ENCODE measurements at places on chromosomes 7 and 10. TPM values are rescaled to one million over a fixed set of nuclear protein-coding genes. Genes with fewer than 3 reads are reported as not detected.

PCLO gene
- total RNA-seq, result not detected

- no peak for DNase-seq
Observed at GRCh38 chr7:154569916-154570315, 433.0 kb downstream of the PAXIP1 start.

KNDC1 gene
- not detected for total RNA-seq

OR13A1 gene
- not detected for total RNA-seq

DNA sequence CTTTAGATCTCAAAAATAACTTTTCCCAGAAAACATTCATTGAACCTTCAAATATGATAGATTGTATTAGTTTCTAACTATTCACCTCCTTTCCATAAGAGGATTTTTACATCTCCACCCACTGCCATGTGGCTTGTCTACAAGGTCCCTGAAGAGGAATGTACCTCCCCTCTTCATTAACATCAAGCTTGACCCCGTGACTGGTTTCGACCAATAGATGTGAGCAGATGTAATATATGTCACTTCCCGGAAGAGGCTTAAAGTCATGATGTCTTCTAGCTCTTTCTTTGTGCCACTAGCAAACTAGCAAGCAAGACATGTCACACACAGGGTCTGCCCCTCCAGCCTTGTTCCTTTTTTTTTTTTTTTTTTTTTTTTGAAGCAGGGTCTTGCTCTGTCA lies 6.9 kb downstream of the BAZ1B start:
- no peak for DNase-seq

IDI2 gene
- not detected for total RNA-seq

GRCh38 chr10:16599662-16600061 lies 78.0 kb upstream of the C1QL3 start:
- no peak for DNase-seq

- DNase-seq, result no peak
Observed at GRCh38 chr10:271722-272121, 136.5 kb downstream of the ZMYND11 start.

DNA sequence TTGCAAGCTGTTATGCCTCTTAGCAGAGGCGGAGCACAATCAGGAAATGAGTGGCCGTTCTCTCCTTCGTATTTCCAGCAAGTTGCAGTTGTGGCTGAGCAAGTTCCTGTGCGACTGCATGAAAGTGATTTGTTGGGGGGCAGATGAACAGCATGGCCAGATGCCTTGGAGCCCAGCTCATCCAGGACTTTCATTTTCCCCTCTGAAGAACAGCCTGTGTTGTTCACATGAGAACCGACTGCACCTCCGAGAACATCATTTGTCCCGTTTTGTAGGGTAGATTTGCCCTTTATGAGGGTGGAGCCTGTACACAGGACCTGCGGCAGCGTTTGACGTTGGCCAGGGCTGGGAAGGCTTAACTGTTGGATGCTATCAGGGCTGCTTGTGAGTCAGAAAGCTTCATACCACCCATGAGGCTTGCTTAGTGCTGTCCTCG lies 4.4 kb downstream of the BAG3 start:
- peak; percentile 45 for DNase-seq

HELLS gene
- 92.7 TPM for total RNA-seq

DNA sequence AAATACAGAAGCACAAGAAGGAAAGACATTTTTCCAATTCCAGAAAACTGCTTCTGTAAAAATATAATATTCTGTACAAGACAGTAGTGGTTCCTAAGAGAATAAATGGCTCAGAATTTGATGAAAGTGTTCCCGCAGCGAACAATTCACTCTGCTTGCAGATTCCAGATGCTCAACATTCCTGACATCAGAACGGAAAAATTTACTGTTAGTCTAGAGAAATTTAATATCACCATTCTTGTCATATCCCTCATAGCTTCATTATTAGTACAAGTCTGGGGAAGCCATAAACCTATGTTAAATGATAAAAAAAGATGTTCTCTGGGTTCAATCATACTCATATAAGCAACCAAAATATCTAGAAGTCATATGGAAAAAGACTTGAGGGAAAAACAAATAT lies 83.6 kb downstream of the MPP7 start:
- DNase-seq, result no peak

WASL gene
- total RNA-seq, result 5.4 TPM

GRCh38 chr7:18667466-18667865 lies 171.9 kb downstream of the HDAC9 start:
- DNase-seq, result no peak

SH2D4B gene
- 0.20 TPM for total RNA-seq

GRCh38 chr7:154505362-154505761 lies 453.2 kb downstream of the DPP6 start:
- no peak for DNase-seq

GRCh38 chr10:7960108-7960507 lies 94.4 kb upstream of the GATA3 start:
- no peak for DNase-seq

DNA sequence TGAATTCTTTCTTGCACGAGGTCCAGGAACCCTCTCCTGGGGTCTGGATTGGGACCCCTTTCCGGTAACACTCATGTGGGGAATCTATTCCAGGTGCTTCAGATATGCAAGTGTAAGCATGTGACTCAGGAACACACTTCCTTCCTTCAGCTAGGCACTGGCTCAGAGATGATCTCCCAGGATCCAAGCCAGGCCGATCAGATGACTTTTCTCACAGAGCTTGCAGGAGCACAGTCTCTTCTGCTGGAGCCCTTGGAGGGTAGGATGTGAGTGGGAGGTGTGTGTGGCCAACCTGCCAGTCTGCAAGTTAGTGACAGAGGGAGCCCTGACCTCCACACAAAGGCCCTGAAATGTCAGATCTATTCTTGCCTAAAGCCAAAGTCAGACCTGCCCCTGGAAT lies 108.3 kb downstream of the CPXM2 start:
- DNase-seq, result no peak

SRRT gene
- total RNA-seq, result 436 TPM

DNA sequence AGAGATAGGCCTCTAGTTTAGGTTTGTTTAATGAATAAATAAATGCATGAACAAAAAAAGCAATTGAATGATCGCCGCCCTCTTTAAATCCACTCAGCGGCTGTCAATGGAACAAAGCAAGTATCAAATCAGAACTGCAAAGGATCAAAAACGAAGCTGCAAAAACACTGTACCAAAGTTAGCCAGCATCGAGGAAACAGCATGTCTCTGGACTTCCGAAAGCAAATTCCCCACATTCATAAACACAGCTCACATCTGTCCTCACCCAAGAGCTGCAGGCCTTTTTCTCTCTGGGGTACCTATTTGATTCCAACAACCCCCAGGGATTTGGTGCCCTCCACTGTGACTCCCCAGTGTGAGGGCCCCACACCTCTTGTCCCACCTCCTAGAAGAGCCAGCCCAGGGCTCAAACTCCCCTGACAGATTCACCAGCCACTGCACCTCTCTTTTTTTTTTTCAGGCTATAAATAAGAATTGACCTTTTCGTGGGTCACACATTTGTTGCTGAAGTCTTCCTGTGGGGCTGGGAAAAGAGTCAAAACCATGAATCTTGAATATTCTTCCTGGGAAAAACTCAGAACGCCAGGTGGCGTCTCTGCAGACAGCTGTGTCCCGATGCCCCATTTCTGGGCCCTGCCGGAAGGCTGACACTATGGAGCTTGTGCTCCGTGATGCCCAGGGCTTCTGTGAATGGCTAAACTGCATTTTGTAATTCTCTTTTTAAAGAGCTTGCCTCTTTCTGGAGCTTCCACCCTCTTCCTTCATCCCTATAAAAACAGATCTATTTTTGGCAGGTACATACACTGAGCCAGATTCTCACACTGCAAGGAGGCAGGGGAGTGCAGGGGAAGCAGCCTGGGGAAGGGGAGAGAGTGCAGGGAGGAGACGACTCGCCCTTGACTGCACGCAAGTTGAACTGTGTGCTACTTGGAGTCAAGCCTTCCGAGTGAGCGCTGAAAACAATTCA lies 51.7 kb downstream of the HSPA12A start:
- no peak for DNase-seq

FAM237B gene
- total RNA-seq, result not detected

DNA sequence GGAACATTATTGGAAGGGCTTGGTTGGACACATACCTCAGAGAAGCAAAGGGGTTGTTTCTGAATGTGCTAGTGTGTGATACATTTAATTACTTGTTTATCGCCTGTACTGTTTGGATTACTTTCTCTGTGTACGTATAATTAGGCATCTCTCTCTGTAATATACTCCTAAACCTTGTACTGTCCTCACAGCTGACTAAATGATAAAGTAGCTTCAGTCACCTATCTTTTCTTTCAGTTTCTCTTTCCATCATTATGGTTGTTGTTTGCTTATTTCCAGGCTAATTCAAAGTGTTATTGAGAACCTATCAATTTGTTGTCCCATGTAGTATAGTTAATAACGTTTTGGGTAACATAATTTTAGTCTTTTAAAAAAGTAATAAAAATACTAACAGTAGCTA lies 34.0 kb downstream of the MXI1 start:
- DNase-seq, result no peak

DNA sequence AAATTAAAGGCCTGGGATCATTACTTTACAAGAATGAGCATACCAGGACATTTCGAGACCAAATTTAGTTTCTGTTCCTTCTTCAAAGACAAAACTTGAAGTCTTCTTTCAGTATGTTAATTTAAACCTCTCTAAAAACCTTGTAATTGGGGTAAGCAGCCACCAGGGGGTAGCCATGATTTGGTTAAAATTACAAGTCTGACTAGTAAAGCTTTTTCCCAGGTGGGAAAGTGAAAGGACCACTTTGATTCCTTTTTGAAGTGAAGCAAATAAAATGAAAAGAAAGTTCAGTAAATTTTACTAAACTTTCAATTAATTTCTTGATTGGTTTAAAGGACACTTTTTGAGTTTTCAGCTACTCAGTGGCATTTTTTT lies 294.3 kb downstream of the BBS9 start:
- no peak for DNase-seq

ZNF775 gene
- total RNA-seq, result 4.5 TPM

GRCh38 chr7:135204876-135205275 lies 6.5 kb downstream of the WDR91 start:
- DNase-seq, result no peak

DNA sequence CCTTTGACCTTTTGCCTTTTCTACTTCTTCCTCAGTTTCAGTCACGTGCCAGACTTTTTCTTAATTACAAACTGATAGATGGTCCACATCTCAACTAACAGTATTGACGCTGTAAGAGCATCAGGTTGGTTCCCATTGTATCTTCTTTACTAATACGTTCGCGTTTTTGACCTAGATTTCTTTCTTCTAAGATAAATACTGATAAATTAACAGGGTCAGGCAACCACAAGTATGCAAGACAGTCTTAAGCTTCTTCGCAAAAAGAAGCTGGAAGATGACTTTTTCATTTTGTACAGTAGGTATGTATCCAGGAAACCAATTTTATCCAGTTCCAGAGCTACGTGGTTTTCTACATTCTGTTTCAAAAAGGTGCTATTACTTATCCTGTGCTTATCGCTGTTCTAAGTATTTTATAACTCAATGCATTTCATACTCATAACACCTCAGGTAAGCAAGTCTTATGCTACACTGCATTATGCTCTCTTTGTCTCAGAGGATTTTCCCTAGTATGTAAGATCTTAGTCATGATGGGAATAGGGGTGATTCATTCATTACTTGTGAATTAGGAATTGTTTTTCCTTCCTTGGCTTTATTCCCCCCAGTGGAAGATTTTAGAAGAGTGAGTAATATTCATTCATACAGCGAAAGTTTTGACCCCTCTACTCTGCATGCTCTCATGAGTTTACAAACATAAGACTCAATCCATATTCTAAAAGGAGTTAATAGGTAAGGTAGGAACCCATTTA lies 955 bp downstream of the DUS4L start:
- no peak for DNase-seq

DNA sequence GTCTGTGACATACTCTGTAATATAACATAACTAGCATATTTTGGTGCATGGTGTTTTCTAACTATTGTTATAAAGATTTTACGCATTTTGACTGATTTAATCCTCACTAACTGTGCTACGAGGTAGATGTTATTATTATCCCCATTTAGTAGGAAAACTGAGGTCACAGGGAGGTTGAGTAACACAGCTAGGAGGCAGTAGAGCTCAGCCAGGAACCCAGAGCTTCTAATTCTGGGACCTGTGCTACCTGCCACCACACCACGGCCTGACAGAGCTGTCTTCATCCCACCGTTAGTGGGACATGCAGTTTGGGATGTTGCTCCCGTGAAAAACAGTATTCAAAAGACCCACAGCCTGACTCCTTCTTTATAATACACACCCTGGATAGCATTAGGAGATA lies 962.5 kb downstream of the CNTNAP2 start:
- DNase-seq, result no peak

- no peak for DNase-seq
Observed at GRCh38 chr7:41925946-41926345, 223.1 kb upstream of the INHBA start.

GRCh38 chr10:73131913-73132686 lies 21.8 kb downstream of the NUDT13 start:
- no peak for DNase-seq

- no peak for DNase-seq
Observed at GRCh38 chr10:109892117-109892516, 31.2 kb downstream of the XPNPEP1 start.

GRCh38 chr10:29888321-29888720 lies 171.1 kb downstream of the JCAD start:
- no peak for DNase-seq

DNA sequence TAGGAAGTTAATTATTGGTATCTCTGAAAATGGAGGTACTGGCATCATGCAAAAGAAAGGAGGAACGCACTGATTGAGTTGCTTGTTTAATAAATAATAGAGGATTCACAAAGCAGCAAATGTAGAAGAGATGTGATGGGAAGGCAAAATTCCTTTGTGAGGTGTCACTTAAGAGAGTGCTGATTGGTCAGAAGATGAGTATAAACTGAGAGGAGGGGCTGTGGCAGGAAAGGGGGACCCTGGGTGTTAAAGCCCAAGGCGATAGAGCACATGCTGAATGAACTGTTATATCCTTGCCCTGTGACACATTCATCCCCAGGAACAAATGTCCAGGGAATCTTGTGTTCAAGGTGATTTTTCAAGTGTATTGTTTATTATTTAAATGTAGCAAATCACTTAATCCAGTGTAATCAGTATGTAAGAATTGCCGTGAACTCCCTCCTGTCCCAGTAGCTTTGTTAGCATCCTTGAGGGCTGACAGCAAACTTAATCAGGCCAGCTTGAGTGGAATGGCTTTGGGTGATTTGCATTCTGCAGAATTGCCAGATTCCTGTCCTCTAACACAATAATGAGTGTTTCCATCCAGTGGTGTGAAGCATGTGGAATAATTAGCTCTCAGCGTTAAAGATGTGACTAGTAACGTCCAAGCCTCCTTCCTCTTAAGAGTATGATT lies 111.9 kb downstream of the CHN2 start:
- DNase-seq, result no peak

IL15RA gene
- total RNA-seq, result 41.9 TPM

DNA sequence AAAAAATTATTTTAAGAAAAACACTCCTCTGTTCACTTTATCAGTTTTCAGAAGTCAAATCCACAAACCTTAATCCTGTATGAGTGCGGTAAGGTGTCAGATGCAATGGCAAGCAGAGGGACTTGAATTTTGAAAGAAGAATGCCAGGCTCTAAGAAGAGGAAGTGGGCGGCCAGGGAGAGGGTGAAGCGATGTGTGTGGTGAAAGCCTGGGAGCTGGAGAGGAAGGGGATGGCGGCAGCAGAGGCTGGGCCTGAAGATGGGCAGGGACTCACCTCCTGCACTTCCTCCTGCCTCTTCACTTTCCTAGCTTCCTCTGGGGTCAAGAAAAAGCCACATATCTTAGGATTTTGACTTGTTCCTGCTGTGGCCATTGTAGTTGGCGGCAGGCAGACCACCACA lies 609.6 kb downstream of the PARD3 start:
- no peak for DNase-seq

TEX47 gene
- total RNA-seq, result not detected

GRCh38 chr10:128237710-128238109 lies 111.5 kb upstream of the MKI67 start:
- DNase-seq, result no peak
